HT1080 (cell line): ENCODE measurements at places on chromosomes 16 and 17. TPM values are rescaled to one million over a fixed set of nuclear protein-coding genes. Genes with fewer than 3 reads are reported as not detected.

Gene HLF
- 0.02 TPM in 1 of 2 replicates, not detected in the other for total RNA-seq

Gene CCDC40
- 0.27 and 2.0 TPM in 2 replicates for total RNA-seq

Gene LDHD
- not detected in 2 replicates for total RNA-seq

Gene PITPNM3
- 0.32 and 0.33 TPM in 2 replicates for total RNA-seq

Gene PRRT2
- 0.60 and 4.5 TPM in 2 replicates for total RNA-seq

Gene MPP3
- total RNA-seq = 10.6 and 12.5 TPM in 2 replicates

Gene LAT
- total RNA-seq = 32.7 and 44.1 TPM in 2 replicates

Gene TEX14
- 2.5 and 2.7 TPM in 2 replicates for total RNA-seq

Gene NSF
- 38.2 and 39.7 TPM in 2 replicates for total RNA-seq

Gene KRTAP2-3
- 1.2 and 6.2 TPM in 2 replicates for total RNA-seq

Gene TIMP2
- 78.0 and 119 TPM in 2 replicates for total RNA-seq
